ENCODE measurements at places on chromosomes 4 and X.

- no peak for DNase-seq
Measured at GRCh38 chr4:122099896-122100295, 52.2 kb upstream of the BLTP1 start.

GRCh38 chrX:111445485-111445884, 33.5 kb upstream of the DCX start:
- peak; percentile 22 for DNase-seq

DNA sequence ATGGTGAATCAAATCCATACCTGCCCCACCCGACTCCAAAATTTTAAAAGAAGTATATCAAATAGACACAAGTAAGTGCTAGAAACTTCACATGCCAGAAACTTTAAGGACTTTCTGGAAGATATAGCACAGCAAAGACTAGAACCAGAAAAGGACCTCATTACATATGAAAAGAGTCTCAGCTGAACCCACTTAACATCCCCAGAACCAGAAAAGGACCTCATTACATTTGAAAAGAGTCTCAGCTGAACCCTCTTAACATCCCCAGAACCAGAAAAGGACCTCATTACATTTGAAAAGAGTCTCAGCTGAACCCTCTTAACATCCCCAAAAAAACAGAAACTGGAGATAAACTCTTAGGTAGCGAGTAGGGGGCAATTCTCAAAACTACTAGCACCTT, 32.3 kb downstream of the STPG2 start:
- DNase-seq, result no peak

DNA sequence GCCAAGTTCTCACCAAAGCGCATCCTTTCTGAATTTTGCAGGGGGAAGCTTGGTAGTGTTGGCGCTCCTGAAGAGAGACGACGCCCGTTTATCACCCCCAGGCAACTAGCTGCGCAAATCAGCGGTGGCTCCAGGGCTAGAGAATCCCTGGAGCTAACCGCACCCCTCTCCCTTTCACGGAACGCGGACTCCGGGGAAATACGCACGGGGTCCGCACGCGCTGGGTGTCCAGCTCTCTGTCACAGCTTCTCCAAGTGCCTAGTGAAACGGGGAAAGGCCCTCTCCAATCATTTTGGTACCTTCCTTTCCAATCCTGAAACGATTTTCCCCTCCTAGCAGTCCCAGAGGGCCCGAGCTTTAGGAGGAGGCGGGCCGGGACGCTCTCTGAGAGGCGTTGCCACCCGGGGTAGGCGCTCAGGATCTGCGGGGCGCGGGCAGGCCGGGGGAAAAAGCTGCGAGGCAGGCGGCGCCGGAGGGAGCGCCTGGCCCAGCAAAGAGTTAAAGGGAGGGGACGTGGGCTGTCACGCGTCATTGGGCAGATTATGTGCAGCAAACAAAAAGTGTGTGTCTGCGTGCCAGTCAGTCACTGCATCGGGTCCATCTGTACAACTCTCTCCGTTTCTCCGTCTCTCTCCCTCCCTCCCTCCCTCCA, at the start of gene PRDM8:
Gene PRDM8 (plus strand): TSS at position 582 of the 652 bp plus-strand sequence. CDS start 2,578 bp downstream, outside the sequence.
- no peak for DNase-seq

DNA sequence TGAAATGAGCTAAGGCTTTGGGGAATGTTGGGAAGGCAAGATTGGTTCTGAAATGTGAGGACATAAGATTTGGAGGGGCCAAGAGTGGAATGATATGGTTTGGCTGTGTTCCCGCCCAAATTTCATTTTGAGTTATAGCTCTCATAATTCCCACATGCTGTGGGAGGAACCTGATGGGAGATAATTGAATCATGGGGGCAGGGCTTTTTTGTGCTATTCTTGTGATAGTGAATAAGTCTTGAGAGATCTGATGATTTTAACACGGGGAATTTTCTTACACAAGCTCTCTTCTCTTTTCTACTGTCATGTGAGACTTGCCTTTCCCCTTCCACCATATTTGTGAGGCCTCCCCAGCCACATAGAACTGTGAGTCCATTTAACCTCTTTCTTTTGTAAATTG, 157.6 kb upstream of the C1QTNF7 start:
- no peak for DNase-seq
